ENCODE measurements at places on chromosomes 2 and 18.

DNA sequence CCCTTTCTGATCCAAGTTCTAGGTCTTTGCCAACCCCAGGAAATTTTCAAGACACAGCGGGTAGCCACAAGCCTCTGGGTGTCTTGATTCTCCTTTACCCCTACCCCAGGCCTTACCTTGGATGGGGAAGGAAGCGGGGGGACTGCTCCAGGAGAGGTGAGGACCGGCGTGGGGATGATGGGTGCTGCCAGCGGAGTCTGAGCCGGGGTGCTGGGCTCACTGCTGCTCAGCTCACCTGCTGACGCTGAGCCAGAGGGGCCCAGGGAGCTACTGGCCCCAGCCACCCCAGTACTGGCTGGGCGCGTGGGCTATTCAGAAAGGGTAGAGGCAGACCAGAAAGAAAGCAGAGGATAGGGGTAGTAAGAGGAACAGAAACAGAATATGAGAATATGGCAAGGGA lies 8.7 kb downstream of the DCTN1 start:
- no peaks in the 10 kb centered on the region for H3K27me3 ChIP-seq
- H3K4me1 ChIP-seq, result peaks cover 10% of the 10 kb centered on the region
- DNase-seq, result no peak
- H3K36me3 ChIP-seq, result peaks cover 49% of the 10 kb centered on the region
- H3K4me3 ChIP-seq, result no peak overlapping the region
- H3K27ac ChIP-seq, result no peak overlapping the region

DNA sequence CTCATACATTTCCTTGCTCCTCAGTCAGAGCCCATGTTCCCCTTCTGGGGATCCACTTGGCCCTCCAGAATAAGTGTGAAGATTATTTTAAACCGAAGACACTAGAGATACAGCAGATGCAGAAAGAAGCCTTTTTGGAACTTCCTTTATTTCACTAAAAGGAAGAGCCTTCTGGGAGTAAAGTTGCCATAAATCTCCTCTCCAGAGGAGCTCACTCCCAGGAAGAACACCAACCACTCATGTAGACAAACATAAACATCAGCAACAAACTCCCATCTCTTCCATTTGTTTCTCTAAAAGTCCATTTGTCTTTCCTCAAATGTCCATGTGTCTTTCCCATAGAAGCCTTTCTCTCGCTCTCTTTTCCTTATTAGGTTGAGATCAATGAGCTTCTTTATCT lies 62.4 kb upstream of the MSH6 start:
- H3K36me3 ChIP-seq, result no peaks in the 10 kb centered on the region
- no peak overlapping the region for H3K4me3 ChIP-seq
- H3K27ac ChIP-seq, result no peak overlapping the region
- no peaks in the 10 kb centered on the region for H3K27me3 ChIP-seq
- no peaks in the 10 kb centered on the region for H3K4me1 ChIP-seq

DNA sequence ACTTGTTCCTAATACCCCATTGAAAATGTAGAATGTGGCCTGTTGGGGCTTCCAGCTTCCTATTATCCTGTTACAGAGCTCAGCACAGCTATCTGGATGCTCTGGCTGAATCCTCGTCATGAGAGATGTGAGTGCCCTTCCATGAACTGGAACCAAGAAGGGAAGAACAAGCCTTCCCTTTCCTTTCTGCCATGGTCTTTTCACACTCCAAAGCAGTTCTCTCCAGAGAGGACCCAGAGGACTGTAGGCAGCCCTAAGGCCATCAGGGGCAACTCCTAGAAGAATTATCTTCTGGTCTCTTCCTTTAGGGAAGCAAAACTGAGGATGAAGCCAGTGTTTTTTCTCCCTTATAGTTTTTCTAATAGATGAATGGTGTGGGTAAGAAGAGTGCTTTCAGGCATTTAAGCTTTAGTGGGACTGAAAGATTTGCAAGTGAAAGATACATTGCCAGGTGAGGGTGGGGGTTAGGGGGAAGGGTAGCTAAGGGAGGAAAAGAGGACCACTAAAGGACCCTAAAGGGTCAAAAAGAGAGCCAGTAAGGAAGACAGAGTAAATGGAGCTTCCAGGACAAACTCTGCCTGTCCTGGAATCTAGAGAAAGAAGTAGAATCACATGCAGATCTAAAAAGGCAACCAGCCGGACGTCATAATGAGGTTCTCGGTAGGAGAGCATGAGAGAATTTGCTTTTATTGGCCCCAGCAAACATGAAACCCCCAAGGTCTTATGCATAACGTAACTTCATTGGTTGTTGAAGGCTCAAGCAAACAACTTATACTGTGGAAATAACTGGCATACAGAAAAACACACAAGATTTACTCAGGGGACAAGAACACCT lies 12.4 kb upstream of the XPO1 start:
- no peaks in the 10 kb centered on the region for H3K4me1 ChIP-seq
- no peaks in the 10 kb centered on the region for H3K27me3 ChIP-seq
- H3K27ac ChIP-seq, result no peak overlapping the region
- H3K4me3 ChIP-seq, result no peak overlapping the region

- H3K4me1 ChIP-seq, result peaks cover 15% of the 10 kb centered on the region
- DNase-seq, result no peak
- H3K27ac ChIP-seq, result no peak overlapping the region
- H3K27me3 ChIP-seq, result no peaks in the 10 kb centered on the region
Measured at GRCh38 chr2:143899987-143900386, 619.9 kb downstream of the ZEB2 start.
